ENCODE measurements at places on chromosomes 7 and 10. TPM values are rescaled to one million over a fixed set of nuclear protein-coding genes. Genes with fewer than 3 reads are reported as not detected.

The C10orf90 gene
- total RNA-seq, result 2.2 TPM

The SLC25A40 gene
- total RNA-seq, result 39.9 TPM

The OR2A12 gene
- total RNA-seq, result not detected

The PDK4 gene
- total RNA-seq, result 1.1 TPM

The HOXA9 gene
- 66.1 TPM for total RNA-seq

The PIK3CG gene
- total RNA-seq, result not detected
